ENCODE measurements at places on chromosomes 7 and 10.

DNA sequence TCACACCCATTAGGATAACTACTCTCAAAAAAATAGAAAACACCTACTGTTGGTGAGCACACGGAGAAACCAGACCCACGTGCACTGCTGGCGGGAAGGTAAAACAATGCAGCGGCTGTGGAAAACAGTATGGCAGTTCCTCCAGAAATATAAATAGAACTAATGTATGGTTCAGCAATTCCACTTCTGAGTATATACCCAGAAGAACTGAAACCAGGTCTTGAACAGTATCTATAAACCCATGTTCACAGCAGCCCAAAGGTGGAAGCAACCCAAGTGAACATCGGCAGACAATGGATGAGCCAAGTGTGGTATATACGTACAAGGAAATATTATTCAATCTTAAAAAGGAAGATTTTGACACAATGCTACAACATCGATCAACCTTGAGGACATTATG, 164.7 kb downstream of the ZMYND11 start:
- DNase-seq, result no peak

DNA sequence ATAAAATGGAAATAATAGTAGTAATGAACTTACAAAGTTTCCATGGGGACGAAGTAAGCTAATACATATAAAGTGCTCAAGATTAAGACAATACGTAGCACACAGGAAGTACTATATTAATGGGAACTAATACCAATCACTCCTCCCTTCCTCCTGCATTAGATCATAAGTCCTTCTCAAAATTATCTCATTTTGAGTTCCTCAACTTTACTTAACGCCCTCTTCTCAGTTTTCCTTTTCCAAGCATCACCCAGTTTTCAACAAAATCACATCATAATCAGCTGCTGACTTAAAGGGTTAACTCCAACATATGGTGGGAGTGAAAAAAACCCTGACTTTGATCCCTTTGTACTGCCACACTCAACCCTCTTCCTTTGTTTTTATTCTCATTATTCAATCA, 24.4 kb downstream of the JMJD1C start:
- DNase-seq, result no peak

- DNase-seq, result no peak
Measured at GRCh38 chr10:59588791-59589190, 120.9 kb downstream of the SLC16A9 start.

DNA sequence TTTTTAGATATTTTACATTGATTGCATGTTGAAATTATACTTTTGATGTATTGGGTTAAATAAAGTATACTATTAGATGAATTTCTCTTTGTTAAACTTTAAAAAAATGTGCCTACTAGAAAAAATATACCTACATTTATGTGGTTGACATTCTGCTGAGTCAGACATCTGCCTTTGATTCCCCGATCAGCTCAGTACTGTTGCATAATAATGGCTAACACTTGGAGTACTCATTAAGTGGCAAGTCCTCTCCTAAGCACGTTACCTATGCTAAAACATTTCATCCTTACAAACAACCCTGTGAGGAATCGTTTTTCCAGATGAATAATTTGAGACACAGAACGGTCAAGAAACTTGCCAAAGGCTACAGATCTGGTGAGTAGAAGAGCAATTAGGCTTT, 14.0 kb upstream of the SEM1 start:
- DNase-seq, result no peak

- peak; percentile 6 for DNase-seq
Measured at GRCh38 chr10:85995791-85996190, 370.8 kb downstream of the GRID1 start.

DNA sequence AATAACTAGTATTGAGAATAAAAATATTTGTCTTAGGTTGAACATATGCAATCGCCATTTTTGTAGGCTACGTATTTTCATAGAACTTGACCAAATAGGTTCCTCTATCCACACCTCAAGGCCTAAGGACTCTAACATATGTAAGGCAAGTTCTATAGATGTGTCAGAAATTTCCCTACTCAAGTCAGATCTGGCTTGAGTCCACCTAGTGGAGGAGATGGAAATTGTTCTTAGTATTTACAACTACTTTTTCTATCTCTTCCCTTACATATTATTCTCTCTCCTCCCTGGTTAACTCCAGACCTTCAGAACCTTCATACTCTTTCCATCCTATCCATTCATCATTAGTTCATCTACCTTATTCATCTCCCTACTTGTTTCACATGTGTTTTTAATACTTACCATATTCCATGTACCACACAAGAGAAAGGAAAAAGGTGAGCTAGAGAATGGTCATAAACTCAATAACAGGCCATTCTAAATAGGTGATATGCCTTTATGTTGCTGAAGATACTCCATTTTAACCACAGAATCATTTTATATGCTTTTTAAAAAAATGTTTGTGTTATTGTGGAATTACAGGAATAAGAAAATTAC, 174.5 kb upstream of the HDAC9 start:
- DNase-seq, result no peak

GRCh38 chr7:133859231-133859630, 267.9 kb upstream of the LRGUK start:
- DNase-seq, result no peak

DNA sequence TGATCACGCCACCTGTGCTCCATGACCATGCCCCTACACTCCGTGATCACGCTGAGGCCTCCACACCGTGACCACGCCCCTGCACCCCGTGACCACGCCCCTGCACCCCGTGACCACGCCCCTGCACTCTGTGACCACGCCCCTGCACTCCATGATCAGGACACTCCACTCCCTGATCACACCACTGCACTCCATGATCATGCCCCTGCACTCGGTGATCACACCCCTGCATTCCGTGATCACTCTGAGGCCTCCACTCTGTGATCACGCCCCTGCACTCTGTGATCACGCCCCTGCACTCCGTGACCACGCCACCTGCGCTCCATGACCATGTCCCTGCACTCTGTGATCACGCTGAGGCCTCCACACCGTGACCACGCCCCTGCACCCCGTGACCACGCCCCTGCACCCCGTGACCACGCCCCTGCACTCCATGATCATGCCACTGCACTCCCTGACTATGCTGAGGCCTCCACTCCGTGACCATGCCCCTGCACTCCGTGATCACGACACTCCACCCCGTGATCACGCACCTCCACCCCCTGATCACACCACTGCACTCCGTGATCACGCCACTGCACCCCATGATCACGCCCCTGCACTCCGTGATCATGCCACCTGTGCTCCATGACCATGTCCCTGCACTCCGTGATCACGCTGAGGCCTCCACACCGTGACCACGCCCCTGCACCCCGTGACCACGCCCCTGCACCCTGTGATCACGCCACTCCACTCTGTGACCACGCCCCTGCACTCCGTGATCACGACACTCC, 27.7 kb downstream of the STK32C start:
- no peak for DNase-seq

DNA sequence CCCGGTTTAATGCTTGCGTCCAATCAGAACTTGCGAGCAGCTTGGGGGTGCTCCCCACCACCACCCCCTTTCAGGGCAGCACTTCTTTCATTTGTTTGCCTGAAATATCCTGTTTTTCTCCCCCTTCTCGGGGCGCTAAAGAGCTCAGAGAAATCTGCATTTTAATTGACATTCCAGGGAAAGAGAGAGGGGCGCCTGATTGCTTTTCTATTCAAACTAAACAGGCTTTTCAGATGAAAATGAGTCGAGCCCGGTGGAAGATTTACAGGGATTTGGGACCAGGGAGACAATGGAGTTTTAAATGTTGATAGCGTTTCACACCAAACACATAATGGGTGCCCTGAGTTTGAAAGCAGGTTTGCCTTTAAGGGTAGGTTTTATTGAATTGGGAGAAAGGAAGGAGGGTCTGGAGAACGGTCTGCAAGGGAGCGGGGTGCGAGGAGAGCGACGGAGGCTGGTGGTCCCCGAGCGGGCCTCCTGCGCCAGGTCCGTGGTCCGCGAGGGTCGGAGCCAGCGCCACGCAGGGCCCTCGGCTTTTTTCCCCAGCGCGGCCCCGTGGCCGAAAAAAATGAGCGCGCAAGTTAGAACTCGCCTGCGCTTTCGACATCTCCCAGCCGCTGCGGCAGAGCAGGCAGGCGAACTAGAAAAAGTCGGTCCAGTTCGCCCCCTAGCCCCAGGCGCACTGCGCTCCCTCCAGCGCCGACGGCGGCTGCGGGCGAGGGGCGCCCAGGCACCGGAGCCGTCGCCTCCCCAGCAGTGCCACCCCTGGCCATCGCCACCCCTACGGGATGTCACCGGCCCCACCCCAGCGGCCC, 1.3 kb downstream of the FGFR2 start:
- DNase-seq, result no peak

GRCh38 chr7:22949944-22950343, 64.0 kb downstream of the HYCC1 start:
- DNase-seq, result no peak

DNA sequence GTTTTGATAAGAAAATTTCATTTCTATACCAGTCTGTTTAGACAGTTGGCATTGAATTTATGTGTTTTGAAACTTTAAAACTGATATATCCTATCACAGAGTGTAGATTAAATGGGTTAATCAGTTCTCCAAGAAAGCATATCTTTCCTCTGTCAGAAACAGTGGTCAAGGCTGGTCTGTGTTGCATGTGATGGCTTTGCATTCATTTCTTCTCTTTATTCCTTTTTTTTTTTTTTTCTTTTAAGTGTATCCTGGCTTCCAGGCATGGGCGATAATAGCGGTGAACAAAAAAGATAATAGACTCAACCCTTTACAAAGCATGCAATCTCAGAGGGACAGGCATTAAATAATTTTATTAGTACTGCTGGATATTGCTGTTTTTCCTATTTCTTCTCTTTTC, 136.6 kb downstream of the LRRC4 start:
- no peak for DNase-seq

GRCh38 chr10:107848726-107849360, 684.3 kb upstream of the SORCS1 start:
- DNase-seq, result no peak

DNA sequence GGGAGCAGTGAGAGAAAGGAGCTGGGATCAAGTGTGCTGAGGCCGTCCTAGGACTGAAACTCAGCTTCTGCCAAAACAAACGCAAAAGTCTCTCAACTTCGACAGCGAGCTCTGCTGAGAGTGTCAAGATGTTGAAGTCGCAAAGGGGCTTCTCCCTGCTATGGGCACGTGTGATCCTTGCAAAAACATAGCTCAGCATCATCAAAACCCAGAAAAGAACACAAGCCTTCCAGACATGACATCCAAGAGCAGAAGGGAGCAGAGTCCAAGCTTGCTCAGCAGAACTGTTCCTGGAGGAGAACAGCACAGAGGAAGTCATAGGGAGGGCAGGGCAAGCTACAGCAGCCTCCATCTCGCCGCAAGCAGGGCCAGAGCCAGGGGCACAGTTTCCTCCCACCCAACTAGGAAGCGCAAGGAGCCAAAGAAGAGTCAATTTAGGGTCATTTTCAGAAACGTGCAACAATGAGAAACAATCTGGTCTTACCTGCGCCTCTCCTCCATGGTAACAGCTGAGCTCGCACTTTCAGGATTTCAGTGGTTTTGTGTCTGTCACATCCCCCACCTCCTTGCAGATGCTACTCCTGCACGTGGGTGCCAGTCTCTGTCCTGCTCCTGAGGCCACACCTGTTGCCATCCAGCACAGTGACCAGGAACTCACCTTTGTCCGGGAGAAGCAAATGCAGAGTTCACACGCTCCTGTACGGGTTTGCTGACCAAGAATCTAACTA, 113.9 kb downstream of the DIP2C start:
- DNase-seq, result no peak

DNA sequence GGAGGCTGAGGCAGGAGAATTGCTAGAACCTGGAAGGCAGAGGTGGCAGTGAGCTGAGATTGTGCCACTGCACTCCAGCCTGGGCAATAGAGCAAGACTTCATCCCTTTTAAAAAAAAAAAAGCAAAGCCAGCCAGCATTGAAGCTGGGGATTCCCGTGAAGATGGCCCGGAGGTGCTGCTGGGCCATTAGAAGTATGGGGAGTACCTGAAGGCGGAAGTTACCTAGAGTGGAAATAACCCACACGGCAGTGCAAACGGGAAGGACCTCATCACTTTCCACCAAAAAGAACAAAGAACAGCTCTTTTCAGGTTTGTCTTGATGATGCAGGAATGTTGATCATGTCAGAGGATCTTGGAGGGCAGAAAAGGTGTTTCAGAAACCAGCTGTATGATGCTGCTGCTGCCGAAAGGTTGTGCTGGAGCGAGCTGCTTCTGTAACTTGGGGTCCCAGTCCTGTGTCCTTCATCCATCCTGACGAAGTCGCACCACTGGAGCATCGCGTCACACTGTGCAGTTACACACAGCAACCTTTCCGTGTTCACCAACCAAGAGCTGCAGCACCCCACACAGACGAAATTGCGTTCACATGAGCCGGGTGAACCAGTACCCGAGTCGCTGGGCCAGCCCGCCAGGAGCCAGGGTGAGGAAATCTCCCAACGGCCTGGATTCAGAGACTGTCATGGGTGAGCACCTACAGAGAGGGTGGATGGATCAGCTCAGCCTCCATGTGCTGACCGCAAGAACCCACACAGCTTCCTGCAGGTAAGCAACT, 8.2 kb downstream of the ZFAND2A start:
- no peak for DNase-seq

- DNase-seq, result no peak
Measured at GRCh38 chr10:1476455-1476803, 260.9 kb downstream of the ADARB2 start.

DNA sequence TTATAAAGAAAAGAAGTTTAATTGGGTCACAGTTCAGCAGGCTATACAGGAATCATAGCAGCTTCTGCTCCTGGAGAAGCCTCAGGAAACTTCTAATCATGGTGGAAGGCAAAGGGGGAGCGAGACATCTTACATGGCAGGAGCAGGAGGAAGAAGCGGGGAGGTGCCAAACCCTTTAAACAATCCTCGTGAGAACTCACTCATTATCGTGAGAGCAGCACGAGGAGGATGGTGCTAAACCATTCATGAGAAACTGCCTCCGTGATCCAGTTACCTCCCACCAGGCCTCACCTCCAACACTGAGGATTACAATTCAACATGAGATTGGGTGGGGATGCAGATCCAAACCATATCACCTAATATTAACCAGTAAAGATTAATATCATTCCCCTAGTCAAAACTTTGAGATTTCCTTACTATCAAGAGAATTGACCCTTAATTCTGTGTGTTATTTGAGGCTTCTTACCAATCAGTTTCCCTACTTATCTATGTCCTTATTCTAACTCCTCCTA, 1.6 kb upstream of the SMO start:
- no peak for DNase-seq

- no peak for DNase-seq
Measured at GRCh38 chr7:157688533-157689268, 351.9 kb downstream of the DNAJB6 start.

DNA sequence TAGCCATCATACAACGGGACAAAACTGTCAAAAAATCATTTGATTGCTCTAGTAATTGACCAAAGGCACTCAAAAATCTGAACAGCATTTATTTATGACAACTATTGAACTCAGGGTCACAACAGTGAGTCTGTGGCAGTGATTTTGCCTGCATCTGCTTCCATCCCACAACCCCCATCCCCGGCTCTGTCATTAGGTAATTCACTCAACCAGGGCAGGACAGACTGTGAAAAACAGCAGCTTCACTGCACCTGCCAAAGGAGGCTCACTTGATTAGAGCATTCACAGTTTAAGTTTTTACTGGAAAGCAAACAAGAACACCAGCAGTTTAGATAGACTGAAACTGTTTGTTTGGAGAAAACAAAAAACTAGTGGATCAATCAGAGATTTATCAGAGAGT, 22.2 kb downstream of the NRCAM start:
- no peak for DNase-seq
